ENCODE measurements at places on chromosomes 7 and 10.

- no peak for DNase-seq
Measured at GRCh38 chr7:93055543-93056107, 62.2 kb downstream of the SAMD9 start.

DNA sequence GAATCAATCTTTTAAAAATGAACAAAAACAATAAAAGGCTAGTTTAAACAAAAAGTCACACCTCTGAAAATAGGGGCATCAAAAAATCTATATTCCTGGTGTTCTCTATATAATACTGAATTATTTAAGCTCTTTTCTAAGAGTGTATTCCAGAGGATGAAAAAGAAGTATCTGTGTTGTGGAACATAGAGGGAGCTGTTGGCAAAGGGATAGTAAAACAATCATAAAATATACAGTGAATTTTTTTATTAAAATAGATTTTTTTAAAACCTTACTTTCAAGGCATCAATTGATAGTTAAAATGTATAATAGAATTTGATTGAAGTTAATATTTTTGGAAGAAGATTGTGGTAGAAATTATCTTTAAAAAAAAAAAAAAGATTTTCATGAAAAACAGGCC lies 1409.1 kb upstream of the CELF2 start:
- no peak for DNase-seq

DNA sequence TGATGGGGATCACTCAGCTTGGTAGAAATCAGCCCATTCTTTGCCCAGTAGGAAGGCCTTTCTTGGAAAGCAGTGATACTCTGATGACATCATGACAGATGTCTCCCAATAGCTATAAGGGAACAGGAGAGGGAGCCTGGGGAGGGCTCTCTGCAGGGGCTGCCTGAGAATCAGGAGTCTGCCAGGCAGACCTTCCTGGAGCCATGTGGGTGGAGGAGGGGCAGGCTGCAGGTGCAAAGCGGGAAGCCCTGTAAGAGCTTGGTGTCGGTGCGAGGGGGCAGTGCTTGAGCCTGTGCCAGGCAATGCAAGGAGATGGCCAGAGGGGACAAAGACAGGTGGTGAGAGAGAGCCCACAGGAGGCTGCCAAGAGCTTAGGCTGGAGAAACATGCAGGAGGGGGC lies 5.0 kb upstream of the TNS3 start:
- DNase-seq: no peak

GRCh38 chr10:24457661-24458318 lies 248.9 kb downstream of the KIAA1217 start:
- no peak for DNase-seq

Measured in stimulated activated CD4-positive, alpha-beta T cell treated with anti-CD3 and anti-CD28 coated beads, Interleukin-4, amount 100 ng/mL, for 48 hours (primary cell).